Type B pancreatic cell (in vitro differentiated cells): ENCODE measurements at places on chromosomes 6 and 20.

GRCh38 chr20:61810066-61810737 lies 255.5 kb downstream of the TAF4 start:
- DNase-seq, result no peak

DNA sequence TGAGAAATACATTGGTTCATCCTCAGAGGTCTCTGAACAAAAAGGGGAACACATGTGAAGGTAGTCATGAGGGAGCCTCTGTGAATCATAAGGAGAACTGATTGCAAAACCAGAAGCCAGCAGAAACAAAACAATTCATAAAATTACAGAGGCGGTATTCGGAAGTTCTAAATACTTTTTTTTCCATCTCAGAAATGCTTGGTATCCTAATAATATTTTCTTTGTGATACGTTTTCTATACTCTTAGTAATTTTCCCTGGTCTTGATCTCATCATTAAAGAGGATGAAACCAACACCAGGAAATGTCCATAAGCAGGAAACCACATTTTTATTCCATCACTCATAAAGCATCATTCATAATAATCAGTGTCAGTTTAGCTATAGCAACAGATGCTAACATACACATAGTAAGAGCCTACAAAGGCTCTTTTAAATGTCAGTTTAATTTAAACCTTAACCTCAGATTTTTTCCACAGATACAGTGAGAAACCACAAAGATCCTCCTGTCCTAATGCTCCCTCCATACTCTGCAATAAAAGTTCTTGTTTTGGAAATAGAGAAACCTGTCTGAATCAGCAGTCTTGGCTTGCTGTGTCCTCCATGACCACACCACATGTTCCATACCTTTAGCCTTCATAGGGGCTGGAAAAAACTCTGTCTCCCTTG lies 29.2 kb downstream of the SGK1 start:
- DNase-seq, result no peak

GRCh38 chr6:70680396-70680795 lies 12.7 kb downstream of the SMAP1 start:
- DNase-seq, result no peak

- no peak for DNase-seq
Measured at GRCh38 chr20:64048402-64049044, 916 bp downstream of the SOX18 start.

- no peak for DNase-seq
Measured at GRCh38 chr6:139124887-139125672, 9.8 kb upstream of the HECA start.

- no peak for DNase-seq
Measured at GRCh38 chr6:38640216-38640909, 634 bp upstream of the BTBD9 start.
